ENCODE measurements at places on chromosomes 12 and 14.

DNA sequence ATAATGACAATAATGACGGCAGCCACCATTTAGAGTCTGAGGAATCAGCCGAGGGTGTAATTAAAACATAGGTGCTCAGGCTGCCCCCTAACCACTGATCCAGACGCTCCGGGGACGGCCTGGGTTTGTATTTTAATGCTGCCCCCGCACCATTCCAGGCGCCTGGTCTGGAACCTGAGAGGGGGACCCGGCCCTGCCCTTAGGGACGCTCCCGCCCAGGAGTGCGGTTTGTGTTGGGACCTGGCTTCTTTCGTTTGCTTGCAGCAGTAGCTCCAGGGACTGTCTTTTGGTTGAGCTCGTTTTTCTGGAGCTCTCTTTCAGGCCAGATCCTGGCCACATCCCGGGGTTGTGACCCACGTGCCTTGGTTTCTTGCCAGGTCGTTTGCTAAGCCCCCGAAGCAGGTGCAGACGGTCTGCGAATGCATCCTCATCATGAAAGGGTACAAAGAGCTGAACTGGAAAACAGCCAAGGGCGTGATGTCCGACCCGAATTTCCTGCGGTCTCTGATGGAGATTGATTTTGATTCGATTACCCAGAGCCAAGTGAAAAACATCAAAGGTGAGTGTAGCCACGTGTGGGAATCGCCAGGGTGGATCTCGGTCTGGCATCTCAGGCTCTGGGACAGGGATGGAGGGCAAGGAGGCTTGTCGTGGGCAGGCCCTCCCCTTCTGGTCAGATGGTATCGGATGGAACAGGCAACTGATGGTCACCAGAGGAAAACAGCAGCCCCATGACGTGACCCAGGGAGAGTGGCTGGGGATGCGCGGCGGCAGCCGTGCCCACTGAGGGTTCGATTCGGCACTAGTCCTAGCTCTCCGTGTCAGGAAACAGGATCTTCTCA is 63.5 kb downstream of the CCDC92 start:
- DNase-seq = peak; percentile 21

GRCh38 chr12:71666259-71666658 is 2.2 kb downstream of the THAP2 start:
- no peak for DNase-seq

DNA sequence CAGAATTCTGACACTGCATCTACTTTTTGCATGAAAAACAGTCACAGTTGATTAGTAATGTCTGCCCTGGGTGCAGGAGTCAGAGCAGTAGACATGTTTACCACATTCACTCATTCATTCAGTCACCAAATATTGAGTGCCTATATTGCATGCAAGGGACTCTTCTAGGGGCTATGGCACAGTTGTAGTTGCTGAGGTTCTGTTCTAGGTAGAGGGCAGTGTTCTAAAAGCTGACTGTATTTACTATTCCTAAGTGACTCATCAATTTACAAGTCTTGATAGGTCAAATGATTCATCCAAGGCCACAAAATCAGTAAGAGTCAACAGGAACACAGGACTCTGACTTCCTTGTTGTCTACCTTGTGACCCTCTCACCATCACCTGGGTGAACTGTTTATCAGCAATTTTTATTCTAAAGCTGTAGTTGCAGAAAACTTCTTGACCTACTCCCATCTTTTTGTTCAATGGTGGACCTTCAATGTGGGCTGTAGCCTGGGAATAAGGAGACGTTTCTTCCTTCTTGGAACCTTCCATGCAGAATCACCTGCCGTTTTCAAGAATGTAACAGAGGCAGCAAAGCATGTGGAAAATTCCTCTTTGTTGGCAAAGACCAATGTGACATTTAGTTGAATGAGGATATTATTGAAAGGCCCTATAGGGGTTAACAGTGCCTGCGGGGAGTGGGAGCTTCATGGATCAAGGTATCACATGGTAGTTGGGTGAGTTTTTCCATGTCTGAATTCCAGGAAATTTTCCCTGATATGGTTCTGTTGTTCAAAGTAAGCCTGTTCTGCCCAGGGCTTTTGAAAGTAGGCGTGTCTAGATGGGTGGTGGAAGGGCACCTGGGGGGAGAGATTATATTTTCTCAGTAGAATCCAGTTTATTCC is 223.2 kb downstream of the KTN1 start:
- peak; percentile 37 for DNase-seq

DNA sequence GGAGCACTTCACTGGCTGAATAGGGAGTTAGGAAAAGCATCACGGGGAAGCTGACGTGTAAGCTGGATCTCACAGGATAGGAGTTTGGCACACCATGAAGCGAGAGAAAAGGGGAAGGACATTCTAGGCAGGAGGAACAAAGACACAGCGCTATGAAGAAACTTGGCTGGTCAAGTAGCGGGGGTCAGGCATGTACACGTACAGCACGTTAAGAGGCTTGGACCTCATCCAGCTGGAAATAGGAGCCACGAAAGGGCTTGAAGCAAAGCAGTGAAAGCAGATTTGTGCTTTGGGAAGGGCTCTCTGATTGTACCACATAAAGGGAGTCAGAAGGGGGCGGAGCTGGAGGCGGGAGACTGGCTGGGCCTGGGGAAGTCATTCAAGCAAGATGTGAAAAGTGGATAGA is 19.6 kb upstream of the GALNT8 start:
- DNase-seq = no peak

GRCh38 chr12:45232756-45233372 is 17.0 kb downstream of the ANO6 start:
- peak; percentile 8 for DNase-seq

GRCh38 chr14:103546652-103547454 is 15.6 kb downstream of the BAG5 start:
- peak; percentile 57 for DNase-seq

GRCh38 chr12:32457251-32458025 is 58.1 kb downstream of the FGD4 start:
- DNase-seq = no peak

DNA sequence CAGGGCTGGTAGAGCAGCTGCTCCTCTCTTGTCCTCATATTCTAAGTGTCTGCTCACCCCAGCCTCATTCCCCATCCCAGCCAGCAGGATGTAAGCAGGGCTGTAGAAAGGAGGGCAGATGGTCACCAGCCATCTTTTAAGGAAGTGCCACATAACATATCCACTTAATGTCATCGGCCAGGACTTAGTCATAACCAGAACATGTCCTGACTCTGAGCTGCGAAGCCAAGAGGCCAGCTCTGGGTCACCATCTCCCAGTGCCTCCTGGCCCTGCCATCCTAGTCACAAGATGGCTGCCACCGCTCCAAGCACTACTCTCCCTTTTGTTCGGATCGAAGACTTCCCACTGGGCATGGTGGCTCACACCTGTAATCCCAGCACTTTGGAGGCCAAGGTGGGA is 123.9 kb downstream of the PLXNC1 start:
- no peak for DNase-seq

GRCh38 chr12:50925342-50925651 is 27.0 kb upstream of the HIGD1C start:
- DNase-seq = peak; percentile 12

GRCh38 chr14:33796356-33796755 is 154.5 kb downstream of the EGLN3 start:
- no peak for DNase-seq

- DNase-seq = no peak
Observed at GRCh38 chr12:47249719-47250357, 170.1 kb upstream of the AMIGO2 start.

GRCh38 chr14:93532541-93532940 is 101.8 kb downstream of the UNC79 start:
- no peak for DNase-seq

GRCh38 chr12:102406033-102406584 is 74.3 kb downstream of the IGF1 start:
- peak; percentile 93 for DNase-seq

GRCh38 chr12:132282950-132283771 is 46.2 kb downstream of the GALNT9 start:
- DNase-seq = peak; percentile 79

GRCh38 chr14:22653012-22653621 is 9.0 kb upstream of the OR6J1 start:
- peak; percentile 45 for DNase-seq

GRCh38 chr14:47022721-47023120 is 371.1 kb upstream of the RPL10L start:
- no peak for DNase-seq

DNA sequence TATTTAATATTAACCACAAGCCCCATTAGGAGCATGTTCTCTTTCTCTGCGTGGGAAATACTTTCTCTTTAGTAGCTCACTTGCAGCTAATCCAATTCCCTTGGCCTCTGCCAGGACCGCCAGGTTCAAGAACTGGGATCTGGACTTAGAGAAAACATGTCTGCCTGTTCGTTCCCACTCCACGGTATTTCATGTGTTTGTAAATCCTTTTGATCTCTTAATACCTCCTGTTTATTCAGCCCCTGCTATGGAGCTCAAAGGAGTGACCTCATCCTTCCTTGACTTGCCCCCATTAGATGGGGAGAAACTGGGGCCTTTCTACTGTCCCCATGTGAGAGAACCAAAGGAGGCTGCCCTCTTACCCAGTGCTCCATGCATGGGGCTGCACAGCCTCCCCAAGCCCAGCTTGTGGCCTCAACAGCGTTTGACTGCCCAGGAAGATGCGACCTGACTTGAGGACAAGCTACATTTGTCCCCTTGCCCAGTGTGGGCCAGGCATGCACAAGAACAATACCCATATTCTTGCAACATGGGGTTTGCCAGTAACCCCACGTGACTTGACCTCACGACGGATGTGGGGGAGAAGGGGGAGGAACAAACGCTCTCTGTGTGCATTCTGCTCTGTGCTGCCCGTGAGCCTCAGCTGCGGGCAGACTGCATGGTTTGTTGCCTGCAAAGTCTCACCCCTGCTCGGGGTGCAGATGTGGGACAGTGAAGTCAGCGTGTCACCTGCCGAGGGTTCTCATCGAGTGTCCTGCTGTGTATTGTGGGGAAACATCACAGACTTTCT is 30.3 kb downstream of the CD9 start:
- DNase-seq = no peak

- DNase-seq = no peak
Observed at GRCh38 chr14:22939684-22940083, 10.5 kb upstream of the PRMT5 start.

GRCh38 chr12:94222351-94223084 is 74.1 kb downstream of the PLXNC1 start:
- DNase-seq = no peak

GRCh38 chr12:106303202-106303820 is 778 bp downstream of the TCP11L2 start:
- DNase-seq = peak; percentile 47

- no peak for DNase-seq
Observed at GRCh38 chr12:27237790-27238771, 6.0 kb upstream of the STK38L start.

DNA sequence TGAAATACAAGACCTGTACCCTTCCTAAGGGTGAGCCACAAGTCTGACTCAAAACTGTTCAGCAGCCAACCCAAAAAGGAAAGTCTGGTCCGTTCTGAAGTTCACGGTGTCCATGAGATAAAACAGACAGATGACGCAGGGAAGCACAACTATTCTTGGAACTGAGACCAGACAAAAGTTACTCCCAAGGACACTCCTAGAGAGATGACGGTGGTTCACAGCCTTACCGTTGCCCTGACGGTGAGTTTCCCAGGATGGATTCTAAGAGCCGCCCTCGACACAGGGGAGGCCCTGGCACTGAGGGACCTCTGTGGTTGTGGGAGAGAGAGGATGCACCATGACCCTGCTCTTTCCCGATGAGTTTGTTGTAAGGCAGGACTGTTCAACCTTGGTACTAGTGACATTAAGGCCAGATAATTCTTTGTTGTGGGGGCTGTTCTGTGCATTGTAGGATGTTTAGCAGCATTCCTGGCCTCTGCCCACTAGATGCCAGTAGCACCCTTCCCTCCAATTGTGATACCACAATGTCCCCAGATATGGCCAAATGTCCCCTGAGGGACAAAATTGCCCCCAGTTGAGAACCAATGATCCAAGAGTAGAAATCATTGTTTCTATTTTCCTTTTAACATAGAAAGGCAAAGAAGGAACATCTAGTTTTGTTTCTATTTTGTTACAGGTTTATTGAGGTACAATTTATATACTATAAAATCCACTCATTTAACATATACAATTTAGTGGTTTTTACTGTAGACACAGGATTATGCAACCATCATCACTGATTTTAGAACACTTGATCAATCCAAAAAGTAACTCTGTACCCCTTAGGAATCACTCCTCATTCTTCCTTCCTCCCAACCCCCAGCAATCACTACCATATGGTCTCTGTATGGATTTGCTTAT is 23.0 kb downstream of the OR10P1 start:
- DNase-seq = peak; percentile 45

DNA sequence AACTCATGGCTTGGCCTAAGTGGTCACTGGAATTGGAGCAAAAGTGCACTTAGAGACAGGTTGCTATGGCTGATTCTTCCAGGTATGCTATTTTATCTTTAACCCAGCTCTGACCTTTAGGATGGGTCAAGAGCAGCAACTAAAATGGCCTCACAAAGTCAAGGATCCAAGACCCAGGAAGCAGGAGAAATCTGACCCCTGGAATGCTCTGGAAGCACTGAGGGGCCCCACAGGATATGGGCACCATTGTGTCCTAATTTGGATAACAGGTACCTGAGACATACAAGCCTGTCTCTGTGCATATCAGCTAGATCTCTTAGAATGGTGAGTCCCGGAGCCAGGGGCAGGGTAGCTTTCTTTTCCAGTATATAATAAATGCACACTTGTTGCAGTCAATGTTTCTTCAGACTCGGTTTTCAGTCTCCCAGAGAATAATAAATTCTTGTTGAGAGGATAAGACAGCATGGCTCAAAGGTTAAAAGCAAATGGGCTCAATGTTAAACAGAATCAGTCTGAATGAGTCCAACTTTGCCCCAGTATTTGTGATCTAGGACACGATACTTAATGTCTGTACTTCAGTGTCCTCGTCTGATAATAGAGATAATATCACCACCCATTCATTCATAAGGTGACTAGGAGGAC is 29.3 kb upstream of the TMCC3 start:
- no peak for DNase-seq

- no peak for DNase-seq
Observed at GRCh38 chr12:66453844-66454243, 151.6 kb downstream of the HELB start.

- DNase-seq = no peak
Observed at GRCh38 chr12:85350356-85350755, 70.3 kb downstream of the ALX1 start.

DNA sequence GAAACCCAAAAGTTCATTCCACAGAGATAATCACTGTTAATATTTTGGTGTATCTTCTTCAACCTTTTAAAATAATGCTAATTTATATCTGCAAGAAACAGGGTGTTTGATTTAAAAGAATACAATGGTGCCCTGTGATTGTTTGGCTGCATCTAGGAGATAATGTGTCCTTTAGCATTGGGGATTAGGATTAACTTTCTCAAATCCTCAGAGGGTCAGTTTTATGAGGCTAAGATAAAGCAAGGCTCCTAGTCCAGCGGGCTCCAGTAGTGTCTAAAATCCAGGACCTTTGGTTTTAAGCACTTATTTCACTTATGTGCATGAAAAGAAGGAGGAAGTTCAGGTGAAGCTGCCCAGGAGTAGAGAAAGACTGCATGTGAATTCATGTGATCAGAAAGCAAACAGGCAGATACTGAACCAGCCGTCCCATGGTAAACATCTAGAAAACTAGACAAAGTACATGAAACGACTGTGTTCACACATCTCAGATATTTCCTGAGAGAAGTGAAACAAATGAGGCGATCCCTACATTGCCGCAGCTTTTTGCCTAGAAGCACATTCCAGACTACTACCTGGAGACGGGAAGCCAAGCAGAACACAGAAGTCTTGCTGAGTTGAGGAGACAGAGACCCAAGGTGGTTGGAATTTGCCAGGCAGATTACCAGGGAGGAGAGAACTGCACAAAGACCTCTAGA is 129.1 kb upstream of the MAX start:
- DNase-seq = no peak

GRCh38 chr14:72722201-72722785 is 171.6 kb downstream of the DPF3 start:
- no peak for DNase-seq

Data from SHP77 (cell line).